Activated naive CD8-positive, alpha-beta T cell treated with anti-CD3 and anti-CD28 coated beads, Interleukin-2, amount 50 U/mL, for 16 hours (primary cell): ENCODE measurements at places on chromosomes 3 and 15.

DNA sequence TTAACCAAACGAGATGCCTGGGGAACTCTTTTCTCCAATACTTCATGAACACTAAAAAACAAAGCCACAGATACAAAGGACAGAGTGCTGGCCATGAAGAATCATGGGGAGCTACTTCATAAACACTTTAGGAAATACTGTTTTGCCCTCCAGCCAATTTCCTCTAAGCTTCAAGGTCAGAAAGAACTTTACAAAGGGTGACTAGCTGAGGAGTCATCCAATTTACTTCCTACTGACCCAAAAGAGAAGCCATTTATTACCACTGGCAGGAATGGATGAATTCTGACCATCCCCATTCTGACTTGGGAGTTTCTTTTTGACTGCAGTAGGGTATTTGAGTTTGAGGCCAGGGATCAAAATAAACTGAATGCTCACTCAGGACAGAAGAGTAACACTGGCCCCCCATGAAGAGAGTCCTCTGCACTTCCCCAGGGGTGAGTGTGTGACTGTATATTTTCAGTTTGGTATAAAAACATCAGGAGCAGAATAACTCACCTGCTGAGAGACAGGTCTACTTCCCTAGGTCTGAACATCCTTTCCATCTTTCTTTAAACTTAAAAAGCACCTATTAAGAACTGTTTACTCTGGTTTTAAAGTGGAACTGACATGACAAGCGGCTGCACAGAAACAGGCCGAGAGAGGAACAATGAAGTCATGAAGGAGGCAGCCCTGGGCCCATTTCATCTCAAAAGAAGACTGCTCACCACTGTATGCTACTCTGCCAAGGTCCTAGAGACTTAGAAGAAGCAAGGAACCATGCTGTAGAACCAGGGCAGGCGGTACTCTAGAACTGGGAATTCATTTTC lies 203.6 kb downstream of the TNIK start:
- no peak for DNase-seq

DNA sequence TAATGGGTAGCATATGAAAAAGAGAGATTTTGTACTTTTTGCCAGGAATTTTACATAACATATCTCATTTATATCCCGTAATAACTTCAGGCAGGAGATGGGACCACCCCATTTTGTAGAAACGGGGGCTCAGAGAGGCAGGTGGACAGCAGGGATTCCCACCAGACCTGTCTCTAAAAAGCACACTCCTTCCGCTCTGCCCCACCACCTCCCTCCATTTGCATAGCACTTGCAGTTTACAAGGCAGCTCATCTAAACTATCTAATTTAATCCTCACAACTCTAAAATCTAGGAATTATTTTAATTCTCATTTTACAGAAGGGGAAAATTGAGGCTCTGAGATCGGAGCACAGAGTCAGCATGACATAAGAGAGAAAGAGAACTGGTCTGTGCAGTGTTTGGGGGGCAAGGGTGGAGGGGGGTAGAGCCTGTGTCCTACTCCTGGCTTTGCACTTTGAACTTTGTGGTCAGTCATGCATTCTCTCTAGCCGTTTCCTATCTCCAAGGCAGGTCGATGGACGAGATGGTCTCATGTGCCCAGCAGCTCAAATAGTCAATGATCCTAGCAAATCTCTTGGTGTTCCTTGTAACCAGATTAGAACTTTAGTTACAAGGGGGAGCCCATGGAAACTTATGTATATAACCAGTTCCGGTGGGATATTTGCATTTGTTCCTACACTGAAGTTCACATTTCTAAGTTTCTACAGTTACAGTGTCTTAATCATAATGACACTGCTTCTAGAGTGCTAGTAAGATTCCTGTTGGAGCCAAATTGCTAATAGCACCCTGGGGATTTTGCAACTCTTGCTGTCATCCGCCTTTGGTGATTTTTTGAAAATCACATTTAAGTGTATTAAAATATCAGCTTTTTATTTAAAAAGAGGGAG lies 18.6 kb downstream of the CRYGS start:
- DNase-seq: no peak

- no peak for DNase-seq
These were observed 74.8 kb upstream of the POLG start for GRCh38 chr15:89409184-89410038.

DNA sequence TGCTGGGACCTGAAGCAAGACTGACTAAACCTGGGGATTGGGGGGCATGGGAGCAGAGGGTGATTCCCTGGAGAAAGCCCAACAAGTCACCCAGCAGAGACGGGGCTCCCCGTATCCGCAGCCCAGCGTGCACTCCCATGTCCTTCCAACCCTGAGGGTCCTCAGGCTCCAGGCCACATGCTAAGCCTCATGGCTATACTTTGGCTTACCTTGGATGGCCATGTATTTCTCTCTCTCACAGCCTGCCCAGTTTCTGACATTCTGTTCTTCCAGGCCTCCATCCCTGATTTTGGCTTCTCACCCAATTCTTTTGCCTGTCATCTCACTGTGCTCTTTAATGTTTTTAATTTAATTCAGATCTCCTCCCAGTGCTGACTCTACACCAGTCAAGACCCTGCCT lies 126.8 kb upstream of the CTDSPL start:
- no peak for DNase-seq

GRCh38 chr15:66840615-66841390 lies 138.8 kb downstream of the SMAD6 start:
- DNase-seq: no peak
